ENCODE measurements at places on chromosomes 2 and 18. TPM values are rescaled to one million over a fixed set of nuclear protein-coding genes. Genes with fewer than 3 reads are reported as not detected.

GRCh38 chr2:231362555-231363184 lies 32.8 kb upstream of the B3GNT7 start:
- no peak for DNase-seq

- DNase-seq: peak; percentile 99
These were observed 68.3 kb upstream of the PPM1B start for GRCh38 chr2:44100351-44100750.

GRCh38 chr2:40220177-40220925 lies 231.5 kb downstream of the SLC8A1 start:
- DNase-seq: peak; percentile 95

SERPINB3 gene
- not detected for polyA plus RNA-seq
